Hematopoietic multipotent progenitor cell treated with erythropoietin and hydrocortisone succinate and interleukin-3 and kit ligand, for 15 days (in vitro differentiated cells): ENCODE measurements at places on chromosomes 4 and X.
A peak's percentile ranks its signal among the peaks of the same experiment; 100 is the strongest.

DNA sequence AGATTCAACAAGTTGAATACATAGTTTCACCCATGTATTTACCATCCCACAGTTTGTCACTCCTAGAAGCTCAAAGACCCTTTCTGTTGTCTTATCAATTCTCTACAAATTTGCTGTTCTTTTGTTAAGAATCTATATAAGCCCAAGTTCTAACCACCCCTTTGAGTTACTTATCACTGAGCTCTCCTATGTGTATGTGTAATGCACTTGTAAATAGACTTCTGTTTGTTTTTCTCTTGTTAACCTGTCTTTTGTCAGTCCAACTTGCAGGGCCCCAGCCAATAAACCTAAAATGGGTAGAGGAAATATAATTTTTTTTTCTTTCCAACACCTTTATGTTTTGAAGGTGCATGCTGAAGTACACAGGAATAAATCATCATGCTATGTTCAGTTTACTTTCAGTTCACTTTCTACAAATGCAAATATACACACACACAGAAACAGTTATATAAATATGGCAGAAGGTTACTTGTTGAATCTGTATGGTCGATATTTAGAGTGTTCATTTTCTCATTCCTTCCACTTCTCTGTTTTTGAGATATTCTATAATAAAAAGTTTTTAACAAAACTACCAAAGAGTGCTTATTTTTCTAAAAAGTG, 22.3 kb upstream of the CLOCK start:
- no peak for DNase-seq

DNA sequence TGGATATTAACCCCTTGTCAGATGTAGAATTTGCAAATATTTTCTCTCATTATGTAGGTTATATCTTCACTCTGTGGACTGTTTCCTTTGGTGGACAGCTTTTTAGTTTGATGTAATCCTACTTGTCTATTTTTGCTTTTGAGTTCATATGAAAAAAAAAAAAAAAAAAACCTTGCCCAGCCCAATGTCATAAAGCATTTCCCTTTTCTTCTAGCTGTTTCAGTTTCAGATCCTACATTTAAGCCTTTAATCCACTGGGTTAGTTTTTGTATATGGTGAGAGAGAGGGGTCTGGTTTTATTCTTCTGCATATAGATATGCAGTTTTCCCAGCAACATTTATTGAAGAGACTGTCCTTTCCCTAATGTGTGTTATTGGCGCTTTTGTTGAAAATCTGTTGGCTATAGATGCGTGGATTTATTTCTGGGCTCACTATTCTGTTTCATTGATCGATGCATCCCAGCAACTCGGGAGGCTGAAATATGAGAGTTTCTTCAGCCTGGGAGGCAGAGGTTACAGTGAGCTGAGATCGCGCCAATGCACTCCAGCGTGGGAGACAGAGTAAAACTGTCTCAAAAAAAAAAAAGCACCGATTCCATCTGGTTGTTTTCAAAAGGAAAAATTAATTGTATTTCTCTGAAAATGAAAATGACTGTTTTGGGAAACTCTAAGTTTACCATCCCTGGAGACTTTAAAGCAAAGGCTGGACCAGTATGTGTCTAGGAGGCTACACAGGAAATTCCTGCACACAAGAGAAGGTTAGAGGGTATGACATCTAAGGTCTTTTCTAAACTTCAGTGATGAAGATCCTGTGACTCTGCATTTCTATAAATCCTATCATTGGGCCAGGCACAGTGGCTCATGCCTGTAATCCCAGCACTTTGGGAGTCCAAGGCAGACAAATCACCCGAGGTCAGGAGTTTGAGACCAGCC, 35.6 kb downstream of the STEEP1 start:
- DNase-seq, result no peak

DNA sequence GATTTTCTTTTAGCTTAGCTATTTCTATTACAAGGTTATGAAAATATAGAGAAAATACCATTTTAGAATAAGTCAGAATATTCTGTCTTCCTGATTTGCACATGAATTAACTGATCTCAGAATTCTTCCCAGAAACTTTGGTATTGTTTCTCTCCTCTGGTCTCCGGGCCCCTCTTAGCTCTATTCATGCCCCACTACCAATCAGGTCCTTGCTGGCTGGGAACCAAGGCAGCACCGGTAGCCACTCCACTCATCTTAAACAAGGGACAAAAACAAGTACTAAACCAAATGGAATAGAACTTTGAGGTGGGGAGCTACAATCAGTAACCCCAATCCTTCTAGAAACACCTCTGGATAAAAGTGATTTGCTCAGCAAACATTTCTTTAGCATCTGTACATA, 64.3 kb downstream of the GPC3 start:
- DNase-seq, result no peak

GRCh38 chrX:43493756-43494155, 162.3 kb upstream of the MAOA start:
- DNase-seq, result no peak

DNA sequence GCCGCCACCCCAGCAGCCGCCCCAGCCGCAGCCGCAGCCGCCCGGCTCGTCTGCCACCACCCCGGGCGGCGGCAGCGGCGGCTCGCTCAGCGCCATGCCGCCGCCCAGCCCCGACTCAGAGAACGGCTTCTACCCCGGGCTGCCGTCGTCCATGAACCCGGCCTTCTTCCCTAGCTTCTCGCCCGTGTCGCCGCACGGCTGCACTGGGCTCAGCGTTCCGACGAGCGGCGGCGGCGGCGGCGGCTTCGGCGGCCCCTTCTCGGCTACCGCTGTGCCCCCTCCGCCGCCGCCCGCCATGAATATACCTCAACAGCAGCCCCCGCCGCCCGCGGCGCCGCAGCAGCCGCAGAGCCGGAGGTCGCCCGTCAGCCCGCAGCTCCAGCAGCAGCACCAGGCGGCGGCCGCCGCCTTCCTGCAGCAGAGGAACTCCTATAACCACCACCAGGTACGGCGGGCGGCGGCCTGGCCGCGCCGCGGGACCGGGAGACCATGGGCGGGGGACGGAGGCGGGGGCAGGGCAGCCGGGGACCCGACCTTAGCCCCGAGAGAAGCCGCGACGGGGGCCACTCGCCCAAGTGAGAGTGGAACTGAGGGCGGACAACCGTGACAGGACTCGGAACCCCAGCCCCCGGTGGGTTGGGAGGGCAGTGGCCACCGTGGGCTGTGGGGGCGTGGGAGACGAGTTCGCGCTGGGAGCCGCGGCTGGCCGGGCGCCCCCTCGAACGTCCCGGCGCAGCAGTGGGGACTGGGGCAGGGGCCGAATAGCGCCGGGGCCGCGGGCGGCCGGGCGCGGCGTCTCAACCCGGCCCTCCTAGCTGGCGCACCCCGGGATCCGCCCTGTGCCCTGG, 1.8 kb downstream of the CPEB2 start:
- DNase-seq, result peak; percentile 30
